ENCODE measurements at places on chromosomes 16 and 17.
A peak's percentile ranks its signal among the peaks of the same experiment; 100 is the strongest.

- no peak overlapping the region for H3K4me3 ChIP-seq
- no peaks in the 10 kb centered on the region for H3K27me3 ChIP-seq
- no peaks in the 10 kb centered on the region for H3K36me3 ChIP-seq
- no peak for DNase-seq
- H3K4me1 ChIP-seq = no peaks in the 10 kb centered on the region
Observed at GRCh38 chr17:63113167-63113566, 147.1 kb downstream of the TANC2 start.

- no peak overlapping the region for H3K4me3 ChIP-seq
- no peak overlapping the region for H3K27ac ChIP-seq
- H3K36me3 ChIP-seq = peaks cover 54% of the 10 kb centered on the region
- H3K27me3 ChIP-seq = no peaks in the 10 kb centered on the region
- no peaks in the 10 kb centered on the region for H3K4me1 ChIP-seq
- DNase-seq = no peak
Observed at GRCh38 chr17:4544135-4544950, 10.8 kb downstream of the MYBBP1A start.

DNA sequence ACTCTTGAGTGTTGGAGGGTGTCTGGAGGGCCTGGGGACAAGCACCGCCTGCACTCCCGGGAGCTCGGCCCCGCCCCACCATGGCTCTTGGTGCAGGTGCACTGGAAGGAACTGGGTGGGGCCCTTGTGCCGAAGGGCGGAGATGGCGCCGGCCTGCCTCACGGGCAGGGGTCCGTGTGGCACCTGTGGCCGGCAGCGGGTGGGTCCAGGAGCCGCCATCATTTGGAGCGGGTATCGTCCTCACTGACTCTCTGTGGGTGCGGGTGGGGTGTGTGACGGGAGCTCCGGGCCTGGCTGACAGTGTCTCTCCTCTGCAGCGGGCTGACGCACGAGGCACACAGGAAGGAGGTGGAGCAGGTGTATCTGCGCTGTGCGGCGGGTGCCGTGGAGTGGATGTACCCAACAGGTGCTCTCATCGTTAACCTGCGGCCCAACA lies 5.2 kb downstream of the METRNL start:
- DNase-seq = no peak
- no peaks in the 10 kb centered on the region for H3K27me3 ChIP-seq

DNA sequence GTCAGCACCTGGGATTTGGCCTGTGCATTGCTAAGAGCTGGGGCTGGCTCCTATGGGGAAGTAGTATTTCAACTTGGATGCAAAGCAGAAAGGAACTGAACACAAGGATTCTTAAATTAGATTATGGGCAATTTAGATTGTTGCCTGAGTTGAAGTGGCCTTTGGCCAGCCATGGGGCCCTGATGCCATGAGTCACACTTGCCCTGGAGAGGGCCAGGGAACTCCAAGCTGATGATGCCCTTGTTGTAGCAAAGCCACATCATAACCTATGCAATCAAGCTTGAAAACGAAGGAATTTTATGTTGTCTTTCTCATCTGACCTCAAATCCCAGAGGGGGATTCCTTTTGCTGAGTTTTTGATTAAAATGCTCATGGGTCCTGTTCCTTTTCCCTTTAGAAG lies 3.9 kb upstream of the SPATA32 start:
- DNase-seq = no peak
- peak overlapping the region; percentile 81 for H3K27ac ChIP-seq
- H3K4me3 ChIP-seq = no peak overlapping the region
- H3K27me3 ChIP-seq = no peaks in the 10 kb centered on the region
- peaks cover 91% of the 10 kb centered on the region for H3K4me1 ChIP-seq

GRCh38 chr16:82715160-82715559 lies 88.4 kb downstream of the CDH13 start:
- no peak for DNase-seq
- H3K4me1 ChIP-seq = no peaks in the 10 kb centered on the region
- H3K36me3 ChIP-seq = peaks cover 1% of the 10 kb centered on the region
- no peak overlapping the region for H3K27ac ChIP-seq
- no peak overlapping the region for H3K4me3 ChIP-seq
- no peaks in the 10 kb centered on the region for H3K27me3 ChIP-seq

All from stimulated activated naive B cell treated with anti-CD40 and anti-IgM and Interleukin-4, amounts not matched to agents 10 μg/mL and 1 μg/mL and 100 μg/mL, for 72 hours (primary cell).